D341Med (cell line): ENCODE measurements at places on chromosomes 6 and 20.
A peak's percentile ranks its signal among the peaks of the same experiment; 100 is the strongest.

GRCh38 chr20:48600470-48600945 lies 227.3 kb downstream of the PREX1 start:
- no peak for DNase-seq

GRCh38 chr6:88266126-88266525 lies 100.0 kb upstream of the CNR1 start:
- no peak for DNase-seq

DNA sequence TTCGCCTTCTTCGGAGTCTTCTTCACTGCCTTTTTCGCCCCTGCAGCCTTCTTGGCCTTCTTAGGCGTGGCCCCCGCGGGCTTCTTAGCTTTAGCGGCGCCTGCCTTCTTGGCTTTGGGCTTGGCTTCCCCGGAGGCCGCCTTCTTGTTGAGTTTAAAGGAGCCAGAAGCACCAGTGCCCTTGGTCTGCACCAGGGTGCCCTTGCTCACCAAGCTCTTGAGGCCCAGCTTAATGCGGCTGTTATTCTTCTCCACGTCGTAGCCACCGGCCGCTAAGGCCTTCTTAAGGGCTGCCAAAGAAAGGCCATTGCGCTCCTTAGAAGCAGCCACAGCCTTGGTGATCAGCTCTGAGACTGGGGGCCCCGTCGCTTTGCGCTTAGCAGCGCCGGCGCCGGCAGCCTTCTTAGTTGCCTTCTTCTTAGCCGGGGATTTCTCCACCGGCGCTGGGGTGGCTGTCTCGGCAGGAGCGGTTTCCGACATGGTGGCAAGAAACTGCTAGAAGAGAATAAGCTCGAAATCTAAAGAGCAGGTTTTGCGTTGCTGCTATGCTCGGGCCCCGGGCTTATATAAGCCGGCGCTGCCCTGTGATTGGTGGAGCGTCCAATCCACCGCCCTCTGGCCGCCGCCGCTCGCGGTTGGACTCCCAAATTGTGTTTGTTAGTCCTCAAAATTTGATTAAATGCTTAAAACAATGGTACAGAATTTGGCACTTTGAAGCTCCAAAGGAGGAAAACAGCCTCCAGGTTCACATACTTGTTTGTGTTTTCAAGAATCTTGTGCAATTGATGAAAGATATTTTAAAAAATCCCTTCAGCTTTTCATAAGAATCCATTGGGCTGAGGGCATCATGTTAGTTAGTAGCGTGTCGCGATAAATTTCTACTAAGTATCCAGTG lies 44.9 kb downstream of the OR2B2 start:
- DNase-seq, result peak; percentile 18

- DNase-seq, result no peak
These were observed 1094.4 kb upstream of the MAP3K7 start for GRCh38 chr6:91681296-91681695.

DNA sequence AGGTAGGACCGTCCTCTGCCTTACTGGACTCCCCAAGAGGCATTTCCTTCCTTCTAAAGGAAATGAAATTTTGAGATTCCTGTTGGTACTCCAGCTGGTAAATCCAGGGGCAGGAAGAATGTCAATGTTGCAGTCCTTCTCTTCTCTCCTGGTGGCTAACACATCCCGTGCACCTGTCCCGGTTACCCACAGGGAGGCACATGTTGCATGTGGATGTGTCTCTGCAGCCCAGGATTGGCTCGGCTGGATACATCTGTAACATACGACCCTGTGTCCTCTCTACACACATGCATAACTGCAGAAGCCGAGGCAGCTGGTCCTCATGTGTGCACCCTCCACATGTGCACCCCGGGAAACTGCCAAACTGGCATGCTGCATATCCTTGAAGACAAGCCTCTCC lies 1.3 kb upstream of the LRFN2 start:
- no peak for DNase-seq

GRCh38 chr6:29667158-29667557 lies 10.3 kb downstream of the MOG start:
- DNase-seq, result no peak

- DNase-seq, result no peak
These were observed 36.3 kb downstream of the COX4I2 start for GRCh38 chr20:31673943-31674463.

DNA sequence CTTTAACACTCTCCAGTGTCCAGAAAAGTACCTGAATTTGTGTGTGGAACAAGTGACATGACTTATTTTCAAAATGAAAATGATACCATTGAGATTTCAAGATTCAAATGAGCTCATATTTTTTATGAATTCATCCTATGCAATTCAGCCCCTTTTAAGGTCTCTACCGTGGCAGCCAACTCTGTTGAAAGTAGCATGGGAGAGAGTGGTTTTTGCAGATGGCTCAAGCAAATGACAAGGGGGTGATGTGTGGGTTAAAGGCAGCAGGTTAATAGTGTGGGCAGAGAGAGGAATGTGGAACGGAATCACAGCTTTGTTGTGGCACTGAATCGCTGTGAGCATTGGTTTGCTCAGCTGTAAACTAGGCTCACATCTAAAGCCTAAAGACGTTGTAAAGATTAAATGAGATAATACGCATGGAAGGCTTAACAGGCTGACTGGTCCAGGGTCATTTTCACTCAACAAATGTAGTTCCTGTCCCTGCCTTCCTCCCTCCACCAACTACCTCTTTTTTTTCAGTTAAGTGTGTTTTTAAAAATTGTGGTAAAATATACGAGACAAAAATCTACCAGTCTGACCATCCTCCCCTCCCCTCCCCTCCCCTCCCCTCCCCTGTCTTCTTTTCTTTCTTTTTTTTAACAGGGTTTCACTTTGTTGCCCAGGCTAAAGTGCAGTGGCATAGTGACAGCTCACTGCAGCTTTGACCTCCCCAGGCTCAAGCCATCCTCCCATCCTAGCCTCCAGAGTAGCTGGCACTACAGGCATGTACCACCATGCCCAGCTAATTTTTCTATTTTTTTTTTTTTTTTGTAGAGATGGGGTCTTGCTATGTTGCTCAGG lies 114.7 kb upstream of the ZNF217 start:
- no peak for DNase-seq

DNA sequence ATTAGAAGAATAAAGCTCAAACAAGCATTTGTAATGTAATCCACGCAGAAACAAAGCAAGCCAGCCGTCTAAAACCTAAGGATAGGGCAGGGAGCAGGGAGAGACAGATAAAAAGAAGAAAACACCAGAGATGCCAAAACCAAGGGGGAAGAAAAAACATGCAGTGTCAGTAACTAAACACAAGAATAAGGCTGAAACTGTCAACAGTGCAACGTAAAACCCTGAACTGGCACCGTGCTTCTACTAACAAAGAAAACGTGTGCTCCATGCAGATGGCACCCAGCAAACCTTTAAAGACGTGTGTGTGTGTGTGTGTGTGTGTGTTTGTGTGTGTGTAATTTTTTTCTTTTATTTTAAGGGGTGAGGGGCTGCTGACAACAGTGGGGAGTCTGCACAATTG lies 88.4 kb upstream of the TAB2 start:
- DNase-seq, result no peak

GRCh38 chr6:131914967-131915751 lies 36.0 kb downstream of the CCN2 start:
- DNase-seq, result peak; percentile 53

GRCh38 chr20:40728470-40728869 lies 39.4 kb upstream of the MAFB start:
- no peak for DNase-seq

DNA sequence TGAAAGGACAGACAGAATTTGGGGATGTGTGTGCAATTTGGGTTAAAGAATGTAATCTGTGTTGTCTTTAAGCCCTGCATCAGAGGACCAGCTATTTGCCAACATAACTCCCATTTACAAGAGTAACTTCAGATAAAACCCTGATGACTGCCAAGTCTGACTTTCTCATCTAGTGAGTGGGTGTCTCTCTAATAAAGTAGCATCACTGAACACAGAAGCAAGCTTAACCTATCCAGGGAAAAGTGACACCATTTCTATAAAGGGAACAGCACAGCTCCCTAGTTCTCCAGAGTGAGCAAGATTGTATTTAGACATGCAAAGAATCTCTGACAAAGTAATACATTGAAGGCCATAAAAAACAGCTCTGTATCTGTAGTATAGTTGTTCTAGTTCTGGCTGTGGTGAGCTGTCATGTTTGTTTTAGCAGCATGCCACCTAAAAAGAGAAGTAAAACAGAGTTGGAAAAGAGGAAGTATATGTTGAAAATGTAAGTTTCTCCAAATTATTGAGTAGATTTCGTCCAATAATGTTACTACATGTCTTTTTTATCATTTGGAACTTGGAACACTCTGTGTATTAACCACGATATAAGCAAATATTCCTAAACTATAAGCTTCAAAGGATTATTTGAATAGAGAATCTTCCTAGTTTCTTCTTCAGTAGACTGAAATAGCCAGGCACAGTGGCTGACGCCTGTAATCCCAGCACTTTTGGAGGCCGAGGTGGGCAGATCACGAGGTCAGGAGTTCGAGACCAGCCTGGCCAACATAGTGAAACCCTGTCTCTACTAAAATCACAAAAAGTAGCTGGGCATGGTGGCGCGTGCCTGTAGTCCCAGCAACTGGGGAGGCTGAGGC lies 8.8 kb upstream of the PIM1 start:
- DNase-seq, result no peak

GRCh38 chr6:101236709-101237108 lies 156.8 kb upstream of the GRIK2 start:
- no peak for DNase-seq

DNA sequence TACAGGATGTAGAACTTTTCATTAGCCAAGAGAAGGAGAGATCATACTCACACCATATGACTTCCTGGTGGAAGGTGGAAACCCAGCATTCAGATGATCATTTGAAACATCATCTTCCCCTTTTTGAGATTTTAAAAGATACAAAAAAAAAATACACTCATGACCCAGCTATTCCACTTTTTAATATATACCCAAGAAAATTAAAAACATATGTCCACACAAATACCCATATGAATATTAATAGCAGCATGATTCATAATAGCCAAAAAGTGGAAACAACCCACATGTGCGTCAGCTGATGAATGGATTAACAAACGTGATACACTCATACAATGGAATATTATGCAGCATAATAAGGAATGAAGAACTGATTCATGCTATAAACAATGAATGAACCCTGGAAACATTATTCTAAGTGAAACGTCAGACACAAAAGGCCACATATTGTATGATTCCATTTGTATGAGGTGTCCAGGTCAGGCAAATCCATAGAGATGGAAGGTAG lies 130.0 kb upstream of the SGK1 start:
- DNase-seq, result no peak

- no peak for DNase-seq
These were observed 68.7 kb upstream of the TIAM2 start for GRCh38 chr6:154926366-154926765.

DNA sequence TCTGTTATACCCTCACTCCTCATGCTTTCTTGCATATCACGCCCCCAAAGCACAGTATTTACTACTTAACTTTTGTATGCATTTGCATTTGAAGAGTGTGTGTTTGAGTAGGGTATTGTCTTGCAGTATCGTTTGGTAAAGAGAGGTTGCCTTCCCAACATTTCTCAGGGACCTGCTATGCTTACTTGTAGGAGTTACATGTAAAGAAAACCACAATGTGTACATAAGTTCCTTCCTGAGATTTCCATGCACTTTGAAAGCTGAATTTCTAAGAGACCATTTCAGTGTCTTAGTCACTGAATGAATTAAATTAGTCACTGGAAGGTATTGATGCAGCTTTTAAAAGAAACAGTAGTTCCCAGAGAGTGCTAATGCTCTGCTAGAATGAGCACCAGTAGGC lies 159.3 kb upstream of the LAMA2 start:
- DNase-seq, result no peak

DNA sequence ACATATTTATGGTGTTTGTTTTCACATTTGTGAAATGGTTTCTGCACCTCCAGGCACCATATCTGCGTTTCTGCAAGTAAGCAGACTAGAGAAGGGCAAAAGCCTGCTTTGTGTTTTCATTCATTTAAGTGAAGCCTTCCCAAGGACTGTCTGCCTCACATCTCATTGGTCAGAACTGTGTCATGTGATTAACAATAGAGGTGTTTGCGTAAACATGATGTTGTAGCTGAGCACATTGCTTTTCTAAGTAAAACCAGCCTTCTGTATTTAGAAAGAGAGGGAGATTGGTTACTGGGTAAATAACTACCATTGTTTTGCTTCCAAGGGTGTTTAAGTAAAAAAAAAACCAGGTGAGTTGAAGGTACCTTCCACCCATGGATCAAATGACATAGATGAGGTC lies 39.7 kb downstream of the SH3BGRL2 start:
- DNase-seq, result no peak

GRCh38 chr6:75818098-75818855 lies 69.2 kb downstream of the MYO6 start:
- DNase-seq, result no peak

GRCh38 chr6:74735304-74735703 lies 470.5 kb downstream of the COL12A1 start:
- DNase-seq, result no peak

GRCh38 chr6:159945801-159946392 lies 23.0 kb upstream of the IGF2R start:
- no peak for DNase-seq

- DNase-seq, result no peak
These were observed 14.6 kb downstream of the DST start for GRCh38 chr6:56628105-56628504.

DNA sequence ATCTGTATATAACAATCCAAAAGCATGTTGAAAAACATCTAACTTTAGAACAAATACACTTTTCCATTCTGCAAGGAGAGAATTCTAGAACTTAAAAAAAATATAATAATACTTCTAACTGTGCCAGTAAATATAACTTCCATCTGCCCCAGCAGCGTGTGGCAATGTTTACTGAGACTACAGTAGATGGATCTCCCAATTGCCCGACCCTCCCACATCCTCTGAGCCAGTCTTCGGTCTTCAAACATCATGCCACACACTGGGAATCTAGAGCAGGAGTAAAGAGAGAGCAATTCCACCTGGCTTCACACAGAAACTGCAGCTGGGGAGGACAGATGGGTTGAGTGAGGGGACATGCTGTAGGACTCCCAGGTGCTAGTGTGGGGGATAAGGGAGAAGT lies 121.3 kb upstream of the NHSL1 start:
- DNase-seq, result no peak

- no peak for DNase-seq
These were observed 501.8 kb downstream of the HACE1 start for GRCh38 chr6:104357928-104358327.
